ENCODE measurements at places on chromosomes 3 and 15.

DNA sequence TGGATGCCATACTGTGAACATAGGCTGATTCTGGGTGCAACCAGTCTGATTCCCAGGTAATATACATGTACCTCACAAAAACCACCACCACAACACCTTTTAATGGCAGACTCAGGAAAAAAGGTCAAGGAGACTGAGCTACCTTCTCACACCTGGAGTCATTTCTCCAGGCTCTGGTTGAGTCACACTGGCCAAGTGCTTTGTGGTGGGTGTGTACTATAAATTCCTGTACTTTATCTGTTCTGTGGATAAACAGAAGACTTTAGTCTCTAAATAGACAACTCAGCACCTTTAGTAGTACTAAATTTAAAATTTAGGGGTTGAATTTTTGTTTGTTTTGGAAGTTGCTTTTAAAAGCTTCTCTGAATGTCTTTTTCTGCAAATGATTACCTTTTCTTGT lies 46.7 kb downstream of the TOP2B start:
- no peak for DNase-seq

DNA sequence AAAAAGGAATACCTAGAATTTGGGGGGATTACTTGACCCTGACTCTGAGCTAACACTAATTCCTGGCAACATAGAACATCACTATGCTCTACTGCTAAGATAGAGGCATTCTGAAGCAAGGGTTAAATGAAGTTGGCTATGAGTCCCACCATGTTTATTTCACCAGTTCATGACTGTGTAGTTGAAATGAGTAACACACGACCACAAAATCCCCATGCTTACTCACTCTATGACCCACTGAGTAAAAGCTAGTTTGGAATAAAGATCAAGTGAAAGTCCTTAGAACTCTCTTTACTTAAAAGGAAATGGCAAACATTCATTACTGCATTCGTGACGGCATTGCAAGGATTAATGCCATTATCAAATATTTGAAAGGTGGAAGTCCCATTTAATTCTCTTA lies 47.4 kb downstream of the MRPL46 start:
- DNase-seq = no peak

DNA sequence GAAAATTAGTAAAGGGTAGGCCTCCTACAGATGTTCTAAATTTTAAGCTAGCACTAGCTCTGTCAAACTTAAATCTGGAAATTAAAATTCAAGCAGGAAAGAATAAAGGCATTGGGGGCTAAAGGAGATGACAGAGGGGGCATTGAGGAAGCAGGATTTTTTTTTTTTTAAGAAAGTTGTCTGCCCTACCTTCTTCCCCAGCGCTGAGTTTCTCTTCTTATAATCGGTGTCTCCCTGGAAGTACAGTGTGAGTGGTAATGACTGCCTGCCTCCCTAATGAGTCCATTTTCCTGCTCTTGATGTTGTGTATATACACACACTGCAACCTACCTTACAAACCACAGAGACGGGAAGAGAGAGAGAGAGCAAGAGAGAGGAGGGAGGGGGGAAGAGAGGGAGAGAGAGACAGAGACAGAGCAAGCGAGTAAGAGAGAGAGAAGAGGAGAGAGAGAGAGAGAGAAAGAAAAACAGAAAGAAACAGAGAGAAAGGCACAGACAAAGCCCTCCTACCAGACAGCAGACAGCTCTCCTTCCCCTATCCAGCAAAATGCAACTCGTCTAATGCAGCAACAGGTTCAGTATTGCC lies 47.0 kb downstream of the ZBTB20 start:
- DNase-seq = no peak

GRCh38 chr3:29747991-29748390 lies 467.1 kb downstream of the RBMS3 start:
- no peak for DNase-seq

- no peak for DNase-seq
These were observed 30.5 kb downstream of the GRK7 start for GRCh38 chr3:141793476-141794260.

GRCh38 chr3:59540696-59541095 lies 490.9 kb upstream of the CFAP20DC start:
- no peak for DNase-seq

DNA sequence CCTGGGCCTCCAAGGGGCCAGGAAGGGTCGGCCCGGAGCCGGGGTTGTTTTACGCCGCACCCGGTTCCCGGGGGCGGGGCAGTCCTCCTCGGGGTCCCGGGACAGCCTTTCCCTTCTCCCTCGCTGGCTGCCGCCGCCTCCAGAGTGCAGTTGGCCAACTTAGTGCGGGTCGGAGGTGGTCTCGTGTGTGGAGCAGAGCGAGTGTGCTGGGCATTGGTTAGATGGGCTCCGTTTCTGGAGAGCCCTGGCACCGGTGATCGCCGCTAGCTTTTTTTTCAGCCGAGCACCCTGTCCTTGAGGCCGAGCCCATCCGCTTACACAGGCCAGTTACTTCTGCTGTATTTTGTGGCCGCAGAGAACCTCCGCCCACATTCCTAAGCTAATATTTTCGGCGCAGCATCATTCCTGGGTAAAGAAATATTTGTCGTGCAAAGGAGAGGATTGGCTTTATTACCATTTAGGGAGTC lies 585 bp downstream of the KIF23 start:
- DNase-seq = peak; percentile 24

- DNase-seq = no peak
These were observed 301.8 kb downstream of the LPP start for GRCh38 chr3:188455748-188456147.

GRCh38 chr15:79972863-79973262 lies 1.9 kb upstream of the BCL2A1 start:
- DNase-seq = no peak

DNA sequence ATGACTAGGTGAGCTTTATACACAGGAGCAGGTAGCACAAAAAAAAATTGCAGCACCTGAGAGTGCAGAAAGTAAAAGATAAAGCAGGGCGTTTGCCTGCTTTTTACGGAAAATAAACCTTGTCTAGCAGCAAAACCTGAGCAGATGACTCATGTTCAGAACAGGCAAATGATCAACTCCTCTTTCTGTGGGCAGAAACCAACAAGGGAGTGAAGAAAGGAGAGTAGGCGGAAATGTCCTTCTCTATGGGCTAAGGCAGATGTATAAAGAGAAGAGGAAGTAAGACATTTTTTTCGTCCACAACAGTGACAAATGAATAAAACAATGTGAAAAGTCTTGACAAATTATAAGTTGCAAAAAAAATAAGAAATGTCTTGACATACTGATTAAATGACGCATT lies 24.5 kb upstream of the GMNC start:
- DNase-seq = no peak

GRCh38 chr15:51917493-51917892 lies 54.1 kb downstream of the LEO1 start:
- DNase-seq = no peak

- no peak for DNase-seq
These were observed 9.2 kb upstream of the SSR3 start for GRCh38 chr3:156563900-156564682.

- no peak for DNase-seq
These were observed 148.3 kb upstream of the ADAMTS9 start for GRCh38 chr3:64836097-64836496.

- no peak for DNase-seq
These were observed 46.7 kb downstream of the UBE3A start for GRCh38 chr15:25391971-25392721.

DNA sequence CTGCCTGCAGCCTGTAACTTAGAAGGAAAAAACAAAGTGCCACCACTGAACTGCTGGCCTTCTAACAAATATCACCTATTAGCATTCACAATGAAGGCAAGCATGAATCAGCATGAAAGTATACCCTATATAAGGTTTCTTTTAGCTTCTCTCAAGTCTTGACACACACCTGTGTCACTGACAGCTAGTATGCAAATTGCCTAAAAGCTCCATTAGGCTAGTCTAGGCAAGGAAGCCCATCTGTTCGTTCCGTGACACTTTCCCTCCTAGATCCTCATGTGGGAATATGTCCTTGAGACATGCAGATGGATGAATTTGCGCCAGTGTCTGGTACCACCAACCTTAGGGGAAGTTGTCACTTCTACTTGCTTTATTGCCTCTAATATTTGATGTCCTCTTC lies 129.3 kb downstream of the RBMS3 start:
- DNase-seq = no peak

GRCh38 chr3:192929755-192930547 lies 12.3 kb upstream of the MB21D2 start:
- DNase-seq = no peak

All from neuronal stem cell (in vitro differentiated cells).